ENCODE measurements at places on chromosomes 5 and 9.

DNA sequence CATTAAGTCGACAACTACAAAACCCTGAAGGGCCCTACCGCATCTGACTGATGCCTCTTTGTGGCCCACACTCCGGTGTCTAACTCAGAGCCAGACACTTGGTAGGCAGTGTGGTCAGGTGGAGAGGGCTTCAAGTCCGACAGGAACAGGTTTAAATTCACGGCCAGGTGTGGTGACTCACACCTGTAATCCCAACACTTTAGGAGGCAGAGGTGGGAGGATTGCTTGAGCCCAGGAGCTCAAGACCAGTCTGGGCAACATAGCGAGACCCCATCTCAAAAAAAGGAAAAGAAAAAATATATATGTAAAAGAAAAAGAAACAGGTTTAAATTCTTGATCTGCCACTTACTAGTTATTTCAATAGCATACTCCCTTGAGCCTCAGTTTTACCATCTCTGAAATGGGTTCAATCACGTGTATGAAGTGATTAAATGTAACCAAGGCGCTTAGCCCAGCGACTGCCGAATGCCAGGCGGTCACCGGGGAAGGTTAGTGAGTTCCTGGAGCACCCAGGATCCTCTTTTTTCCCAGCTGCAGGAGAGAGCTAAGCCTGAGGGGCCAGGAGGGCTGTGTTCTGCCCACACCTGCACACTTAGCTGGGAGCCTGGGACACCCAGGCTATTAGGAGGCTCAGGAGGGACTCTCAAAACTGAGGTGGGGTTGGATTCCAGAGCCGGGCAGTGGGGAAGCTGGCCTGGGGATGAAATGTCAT, 943 bp downstream of the CLTB start:
- no peak for DNase-seq

DNA sequence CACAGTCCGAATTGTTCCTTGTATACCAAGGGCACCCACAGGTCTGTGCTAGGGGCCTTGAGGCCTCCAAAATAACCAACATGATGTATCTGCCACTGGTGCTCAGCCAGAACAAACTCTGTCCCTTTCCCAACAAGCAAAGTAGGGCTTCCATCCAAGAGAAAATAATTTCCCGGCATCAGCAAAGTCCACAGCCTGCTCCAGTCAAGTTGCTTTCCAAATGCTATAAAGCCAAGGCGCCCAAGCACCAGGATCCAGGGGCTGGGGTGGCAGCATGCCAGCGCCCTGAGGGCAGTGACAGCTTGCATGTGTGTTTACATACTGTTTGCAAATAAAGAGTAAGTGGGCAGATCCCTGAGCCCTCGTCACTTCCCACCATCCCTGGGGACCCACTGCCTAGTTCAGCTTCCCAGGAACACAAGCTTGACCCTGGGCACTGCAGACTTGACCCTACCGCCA, 155.9 kb downstream of the ERCC6L2 start:
- DNase-seq = no peak

DNA sequence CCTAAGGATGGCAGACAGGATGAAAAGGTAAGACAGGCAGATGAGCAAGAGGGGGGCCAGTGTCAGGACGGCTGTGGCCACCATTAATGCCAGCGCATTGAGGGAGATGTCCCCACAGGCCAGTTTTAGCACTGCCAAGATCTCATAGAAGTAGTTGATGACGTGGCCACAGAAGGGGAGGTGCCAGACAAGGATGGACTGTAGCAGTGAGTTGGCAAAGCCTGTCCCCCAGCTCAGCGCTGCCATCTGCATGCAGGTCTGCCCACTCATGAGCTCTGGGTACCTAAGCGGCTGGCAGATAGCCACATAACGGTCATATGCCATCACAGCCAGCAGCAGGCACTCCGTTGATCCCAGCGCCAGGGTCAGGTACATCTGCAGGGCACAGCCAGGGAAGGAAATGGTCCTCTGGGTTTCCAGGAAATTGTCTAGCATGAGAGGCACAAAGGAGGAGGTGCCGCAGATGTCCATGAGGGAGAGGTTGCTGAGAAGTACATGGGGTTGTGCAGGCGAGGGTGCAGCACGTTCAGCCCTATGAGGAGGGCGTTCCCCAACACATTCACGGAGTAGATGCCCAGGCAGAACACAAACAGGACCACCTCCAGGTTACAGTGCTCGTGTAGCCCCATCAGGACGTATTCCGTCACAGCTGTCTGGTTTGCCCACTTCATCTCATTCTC, 10.8 kb downstream of the OR13J1 start:
- DNase-seq = no peak

GRCh38 chr9:37961351-37961750, 57.4 kb upstream of the SLC25A51 start:
- DNase-seq = no peak

DNA sequence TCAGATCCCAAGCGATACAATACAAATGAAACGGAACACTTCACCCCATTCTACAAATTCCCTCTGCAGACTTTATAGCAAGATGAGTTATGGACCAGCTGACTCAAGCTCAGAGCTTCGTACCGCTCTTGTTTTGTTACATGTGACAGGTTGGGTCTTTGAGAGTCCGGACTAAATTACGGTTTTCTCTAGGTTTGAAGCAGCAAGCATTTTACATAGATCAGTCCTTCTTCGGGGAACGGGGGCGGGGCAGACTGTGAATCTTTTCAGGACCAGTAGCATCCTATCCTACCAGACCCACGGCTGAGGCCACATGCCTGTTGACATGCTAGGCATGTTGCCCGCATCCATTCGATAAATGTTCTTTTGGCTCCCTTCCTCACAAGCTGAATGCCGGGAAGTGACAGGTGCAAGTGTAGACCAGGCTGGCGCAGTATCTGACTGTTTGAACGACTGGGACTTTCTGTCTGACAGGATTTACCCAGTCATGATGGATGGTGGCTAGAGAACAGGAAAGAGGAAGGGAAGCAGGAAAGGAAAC, 811.0 kb upstream of the GRAMD2B start:
- no peak for DNase-seq
